IMR-90 (cell line): ENCODE measurements at places on chromosomes 7 and 10. TPM values are rescaled to one million over a fixed set of nuclear protein-coding genes. Genes with fewer than 3 reads are reported as not detected.
A peak's percentile ranks its signal among the peaks of the same experiment; 100 is the strongest.

GRCh38 chr7:99623091-99623693 lies 6.4 kb downstream of the ZSCAN25 start:
- no peak overlapping the region for H3K27ac ChIP-seq
- H3K36me3 ChIP-seq: peaks cover 65% of the 10 kb centered on the region
- DNase-seq: no peak
- H3K4me1 ChIP-seq: no peaks in the 10 kb centered on the region
- no peaks in the 10 kb centered on the region for H3K27me3 ChIP-seq

GRCh38 chr10:76727038-76727437 lies 910.6 kb downstream of the KCNMA1 start:
- no peaks in the 10 kb centered on the region for H3K4me1 ChIP-seq
- no peak for DNase-seq
- no peak overlapping the region for H3K27ac ChIP-seq
- no peaks in the 10 kb centered on the region for H3K36me3 ChIP-seq

GRCh38 chr10:104209575-104210198 lies 22.5 kb downstream of the CFAP43 start:
- H3K27ac ChIP-seq: no peak overlapping the region
- peak; percentile 39 for DNase-seq
- H3K36me3 ChIP-seq: no peaks in the 10 kb centered on the region
- no peaks in the 10 kb centered on the region for H3K4me1 ChIP-seq

COL26A1 gene
- not detected in 2 replicates for total RNA-seq

ADAM12 gene
- 9.7 and 10.2 TPM in 2 replicates for total RNA-seq

- no peak for DNase-seq
- H3K4me3 ChIP-seq: no peak overlapping the region
- H3K4me1 ChIP-seq: peaks cover 5% of the 10 kb centered on the region; the same call in 1 of the 2 replicates
- no peaks in the 10 kb centered on the region for H3K27me3 ChIP-seq
- H3K27ac ChIP-seq: no peak overlapping the region
- H3K36me3 ChIP-seq: no peaks in the 10 kb centered on the region
Measured at GRCh38 chr7:90764848-90765570, 168.9 kb downstream of the CDK14 start.

DNA sequence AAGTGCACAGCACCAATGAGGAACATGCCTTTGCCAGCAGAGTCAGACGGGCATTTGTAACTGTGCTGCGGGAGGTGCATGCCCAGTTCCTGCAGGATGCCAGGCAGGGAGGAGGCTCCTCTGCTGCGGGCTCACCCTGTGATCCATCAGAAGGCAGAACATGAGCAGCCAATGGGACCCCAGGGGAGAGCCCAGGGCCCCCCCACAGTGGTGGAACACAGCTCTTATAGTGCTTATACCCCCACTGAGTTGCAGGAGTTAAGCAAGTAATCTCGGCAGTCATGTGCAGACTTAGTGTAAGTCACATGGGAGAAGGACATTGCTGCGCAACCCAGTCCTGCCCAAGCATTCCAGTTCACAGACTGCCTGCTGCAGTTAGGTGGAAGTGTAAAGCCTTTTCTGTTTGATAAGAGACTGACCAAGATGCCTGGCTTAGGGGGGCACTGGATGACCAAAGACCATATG lies 120.3 kb upstream of the TMEM106B start:
- no peak for DNase-seq
- no peaks in the 10 kb centered on the region for H3K36me3 ChIP-seq
- H3K4me1 ChIP-seq: no peaks in the 10 kb centered on the region
- H3K4me3 ChIP-seq: no peak overlapping the region
- H3K27ac ChIP-seq: no peak overlapping the region

DNA sequence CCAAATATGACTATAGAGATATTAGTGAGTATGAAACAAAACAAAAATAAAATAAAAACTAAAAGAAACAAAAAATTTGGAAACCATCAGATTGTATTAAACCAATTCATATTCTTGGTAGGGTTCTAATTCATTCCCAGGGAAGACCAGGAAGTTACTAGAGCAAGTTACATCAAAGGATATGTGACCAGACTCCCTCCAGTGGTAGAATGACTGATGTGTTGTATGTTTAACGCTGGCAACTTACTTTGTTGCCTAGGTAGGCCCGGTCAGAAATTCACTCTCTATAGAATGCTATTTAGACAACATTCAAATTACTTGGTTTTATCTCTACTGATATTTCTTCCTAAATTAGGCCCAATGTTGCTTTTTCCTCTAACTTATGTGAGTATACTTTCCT lies 5.2 kb downstream of the PHYHIPL start:
- no peaks in the 10 kb centered on the region for H3K36me3 ChIP-seq
- no peak overlapping the region for H3K27ac ChIP-seq
- no peaks in the 10 kb centered on the region for H3K4me1 ChIP-seq
- peaks cover 6% of the 10 kb centered on the region for H3K27me3 ChIP-seq

DNA sequence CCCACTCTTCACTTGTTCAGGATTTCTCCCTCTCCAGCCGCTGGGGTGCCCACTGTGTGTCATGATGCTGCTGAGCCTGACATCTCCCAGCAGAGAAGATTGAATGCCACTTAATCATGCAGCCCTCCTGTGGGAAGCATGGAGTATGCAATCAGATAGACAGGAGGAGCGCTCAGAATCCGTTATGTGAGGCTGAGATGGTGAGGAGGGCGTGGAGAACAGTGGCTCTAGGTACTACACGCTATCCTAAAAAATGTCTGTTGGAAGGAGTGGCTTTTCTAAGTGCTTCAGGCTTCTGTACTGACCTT lies 334.3 kb downstream of the LRMDA start:
- no peaks in the 10 kb centered on the region for H3K27me3 ChIP-seq
- no peak overlapping the region for H3K27ac ChIP-seq
- H3K36me3 ChIP-seq: no peaks in the 10 kb centered on the region
- no peak overlapping the region for H3K4me3 ChIP-seq
- H3K4me1 ChIP-seq: no peaks in the 10 kb centered on the region

DNA sequence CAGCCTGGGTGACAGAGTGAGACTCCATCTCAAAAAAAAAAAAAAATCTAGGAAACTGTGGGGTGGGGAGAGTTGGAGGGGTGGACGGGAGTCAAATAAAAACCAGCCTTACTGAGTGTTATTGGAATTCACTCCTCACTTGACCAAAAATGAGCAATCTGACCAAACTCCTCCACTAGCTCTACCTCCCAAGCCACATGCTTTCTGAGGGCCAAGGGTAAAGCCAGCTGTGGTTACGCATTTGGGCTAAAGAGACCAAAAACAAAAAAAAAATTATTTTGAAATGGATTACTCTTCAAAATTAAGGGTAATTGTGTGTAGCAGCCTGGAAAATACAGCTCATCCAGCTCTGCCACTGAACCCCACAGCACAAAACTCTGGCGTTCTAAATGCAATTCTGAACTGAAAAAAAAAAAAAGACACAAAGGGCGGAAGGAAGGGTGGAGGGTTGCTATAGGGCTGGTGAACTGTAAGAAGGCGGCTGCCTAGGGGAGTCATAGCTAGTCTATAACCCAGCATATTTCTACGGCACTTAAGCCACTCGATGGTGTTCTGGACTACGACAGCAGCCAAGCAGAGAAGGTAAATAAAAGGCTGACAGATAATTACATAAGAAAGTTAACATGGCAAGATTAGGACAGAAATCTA lies 7.8 kb downstream of the ELMO1 start:
- DNase-seq: no peak
- H3K27me3 ChIP-seq: no peaks in the 10 kb centered on the region
- no peak overlapping the region for H3K4me3 ChIP-seq
- no peaks in the 10 kb centered on the region for H3K36me3 ChIP-seq

GRCh38 chr7:159016591-159016990 lies 128.1 kb downstream of the VIPR2 start:
- no peak overlapping the region for H3K27ac ChIP-seq
- no peaks in the 10 kb centered on the region for H3K36me3 ChIP-seq
- DNase-seq: no peak
- H3K4me3 ChIP-seq: no peak overlapping the region
- no peaks in the 10 kb centered on the region for H3K27me3 ChIP-seq

DNA sequence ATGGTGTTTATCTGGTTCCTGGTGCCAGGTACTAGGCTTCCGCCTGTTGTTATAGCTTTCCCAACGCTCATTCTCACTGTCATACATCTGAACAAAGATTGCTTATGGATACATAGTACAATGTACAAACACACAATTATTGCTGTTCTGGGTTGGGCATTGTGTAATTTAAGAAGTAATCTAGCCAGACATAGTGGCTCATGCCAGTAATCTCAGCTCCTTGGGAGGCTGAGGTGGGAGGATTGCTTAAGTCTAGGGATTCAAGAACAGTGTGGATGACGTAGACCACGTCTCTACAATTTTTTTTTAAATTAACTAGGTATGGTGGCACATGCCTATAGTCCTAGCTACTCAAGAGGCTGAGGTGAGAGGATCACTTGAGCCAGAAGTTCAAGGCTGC lies 9.3 kb upstream of the CROT start:
- no peak for DNase-seq
- no peak overlapping the region for H3K4me3 ChIP-seq
- peaks cover 8% of the 10 kb centered on the region for H3K36me3 ChIP-seq

GRCh38 chr10:102701796-102702195 lies 12.4 kb downstream of the ARL3 start:
- no peaks in the 10 kb centered on the region for H3K27me3 ChIP-seq
- peaks cover 9% of the 10 kb centered on the region for H3K4me1 ChIP-seq
- no peak overlapping the region for H3K27ac ChIP-seq

DNA sequence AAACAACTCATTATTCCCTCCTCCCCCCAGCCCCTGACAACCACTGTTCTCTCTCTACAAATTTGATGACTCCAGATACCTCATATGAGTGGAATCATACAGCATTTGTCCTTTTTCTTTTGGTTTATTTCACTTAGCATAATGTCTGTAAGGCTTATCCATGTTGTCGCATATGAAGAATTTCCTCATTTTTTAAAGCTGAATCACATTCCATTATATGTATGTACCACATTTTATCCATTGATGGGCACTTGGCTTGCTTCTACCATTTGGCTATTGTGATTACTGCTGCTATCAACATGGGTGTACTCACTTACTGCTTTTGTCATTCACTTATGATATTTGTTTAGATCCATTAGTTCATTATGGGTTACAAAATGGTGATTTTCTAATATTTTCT lies 112.8 kb downstream of the BUB3 start:
- H3K27ac ChIP-seq: no peak overlapping the region
- no peak overlapping the region for H3K4me3 ChIP-seq
- no peaks in the 10 kb centered on the region for H3K4me1 ChIP-seq
- H3K27me3 ChIP-seq: no peaks in the 10 kb centered on the region
- H3K36me3 ChIP-seq: no peaks in the 10 kb centered on the region

NUTM2E gene
- total RNA-seq: not detected in 2 replicates

LRRC18 gene
- not detected in 2 replicates for total RNA-seq

DNA sequence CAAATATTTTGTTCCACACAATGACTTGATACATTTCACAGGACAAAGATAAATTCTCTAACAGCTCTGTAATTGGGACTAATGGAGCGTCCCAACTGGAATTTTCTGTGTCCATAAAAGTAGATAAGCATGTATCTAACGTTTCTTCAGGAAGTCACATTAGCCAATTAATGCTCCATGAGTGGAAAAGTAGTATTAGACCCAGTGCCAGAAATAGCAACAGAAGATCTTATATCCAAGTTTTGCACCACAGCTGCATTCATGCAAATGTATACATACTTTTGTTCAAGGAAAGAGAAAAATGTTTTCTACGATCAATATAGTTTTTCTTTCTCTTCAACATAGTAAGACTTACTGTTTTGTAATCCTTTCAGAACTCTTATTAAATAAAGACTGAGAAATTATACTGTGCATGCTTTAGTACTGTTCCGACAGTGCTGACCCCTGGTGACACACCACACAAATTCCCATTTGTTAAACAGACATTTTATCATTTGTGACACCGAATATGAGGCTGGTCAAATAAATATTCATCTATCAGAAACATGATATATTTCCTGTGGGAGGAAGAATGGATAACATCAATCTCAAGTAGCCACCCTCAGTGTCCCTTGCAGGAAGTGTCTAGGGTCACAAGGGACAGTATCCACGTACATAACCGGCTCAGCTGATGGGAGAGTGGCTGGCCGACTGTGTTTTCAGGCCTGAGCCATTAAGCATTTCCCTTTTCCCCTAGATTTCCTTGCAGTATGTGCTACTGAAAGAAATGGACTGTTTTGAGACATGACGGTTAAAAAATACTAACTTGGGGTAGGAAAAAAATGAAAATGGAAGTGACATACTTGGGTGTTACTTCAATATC lies 102.1 kb upstream of the RSU1 start:
- DNase-seq: peak; percentile 2
- no peaks in the 10 kb centered on the region for H3K27me3 ChIP-seq
- no peak overlapping the region for H3K4me3 ChIP-seq
- no peaks in the 10 kb centered on the region for H3K4me1 ChIP-seq

EVX1 gene
- total RNA-seq: not detected in 2 replicates

COBL gene
- under 0.01 TPM in 1 of 2 replicates, not detected in the other for total RNA-seq

CLEC5A gene
- total RNA-seq: not detected in 2 replicates

DNA sequence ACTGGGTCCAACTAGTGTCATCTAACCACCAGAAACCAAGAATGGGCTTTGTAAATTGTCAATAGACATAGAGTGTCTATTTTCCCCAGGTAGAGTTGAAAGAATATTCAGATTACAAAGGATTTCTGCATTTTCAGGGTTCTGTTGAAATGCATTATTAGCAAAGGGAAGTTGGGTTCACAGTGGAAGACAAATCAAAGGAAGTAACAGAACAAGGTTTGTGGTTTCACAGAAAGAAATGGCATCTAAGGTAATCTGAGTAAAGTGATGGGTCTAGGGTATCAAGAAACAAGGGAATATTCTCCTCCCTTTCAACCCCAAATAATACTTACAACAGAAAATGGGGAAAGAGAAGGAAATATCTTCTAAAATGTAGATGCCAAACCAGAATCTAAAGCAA lies 25.8 kb downstream of the CEP41 start:
- H3K4me3 ChIP-seq: no peak overlapping the region
- no peaks in the 10 kb centered on the region for H3K27me3 ChIP-seq
- H3K27ac ChIP-seq: no peak overlapping the region
- no peak for DNase-seq

MKI67 gene
- 36.4 and 39.2 TPM in 2 replicates for total RNA-seq

DNA sequence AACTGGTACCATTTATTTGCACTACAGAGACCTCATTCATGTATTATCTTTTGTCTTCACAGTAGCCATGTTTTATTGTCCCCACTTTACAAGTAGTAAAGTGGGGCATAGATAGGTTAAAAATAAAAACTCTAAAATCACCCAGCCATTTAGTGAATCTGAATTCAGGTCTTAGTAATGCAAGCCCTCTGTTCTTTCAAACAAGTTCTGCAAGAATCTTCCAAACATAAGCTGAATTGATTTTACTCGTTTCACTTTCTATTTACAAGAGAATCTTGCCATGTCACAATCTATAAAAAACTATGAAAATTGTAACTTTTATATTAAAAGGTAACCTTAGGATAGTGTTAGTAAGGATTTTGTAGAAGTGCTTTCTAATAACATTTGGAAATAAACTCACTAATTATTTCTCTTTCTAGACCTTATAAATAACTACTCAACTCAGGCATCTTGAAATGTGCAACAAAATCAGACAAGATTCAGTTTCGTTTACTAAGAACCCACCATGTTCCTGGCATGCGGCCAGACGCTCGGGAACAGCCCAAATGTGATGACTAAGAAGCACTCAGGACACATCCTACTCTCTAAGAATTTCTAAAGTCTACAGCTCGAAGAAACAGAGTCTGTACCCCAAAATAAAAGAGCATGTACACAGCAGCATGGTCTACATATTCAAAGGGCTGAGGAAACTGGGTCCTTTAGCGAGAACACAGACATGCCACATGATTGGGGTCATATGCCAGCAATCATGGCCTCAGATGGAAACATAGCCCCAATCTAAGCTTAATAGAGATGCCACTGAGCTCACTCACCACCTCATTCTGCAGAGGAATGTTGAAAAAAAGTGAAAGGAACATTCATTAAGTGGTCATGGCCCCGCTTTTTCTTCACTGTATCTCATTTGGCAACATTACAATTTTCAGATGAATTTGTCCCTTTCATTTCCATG lies 167.6 kb downstream of the AMPH start:
- DNase-seq: peak; percentile 77
- H3K4me3 ChIP-seq: no peak overlapping the region
- H3K27me3 ChIP-seq: no peaks in the 10 kb centered on the region
- no peaks in the 10 kb centered on the region for H3K36me3 ChIP-seq
- H3K4me1 ChIP-seq: peaks cover 1% of the 10 kb centered on the region; the same call in 1 of the 2 replicates

CRYGN gene
- total RNA-seq: not detected in 2 replicates
